ENCODE measurements at places on chromosomes 6 and 20.

- no peak for DNase-seq
Measured at GRCh38 chr6:77446249-77446648, 17.0 kb downstream of the HTR1B start.

- no peak for DNase-seq
Measured at GRCh38 chr20:42399802-42400201, 781.6 kb upstream of the CHD6 start.

DNA sequence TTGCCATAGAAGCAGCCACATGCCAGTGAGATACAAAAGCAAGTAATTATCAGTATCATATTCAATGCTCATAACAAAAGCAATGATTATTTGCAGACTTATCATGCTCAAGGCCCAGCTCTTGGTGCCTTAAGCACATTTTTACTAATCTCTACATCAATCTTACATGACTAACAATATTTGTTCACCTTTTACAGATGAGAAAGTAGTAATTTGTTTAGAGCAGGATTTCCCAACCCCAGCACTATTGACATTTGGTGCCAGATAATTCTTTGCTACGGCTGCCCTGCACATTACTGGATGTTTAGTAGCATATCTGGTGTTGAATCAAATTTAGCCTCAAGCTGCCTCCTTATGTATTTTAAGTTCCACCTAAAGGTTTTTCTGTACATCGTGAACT is 19.0 kb upstream of the DOK5 start:
- no peak for DNase-seq

DNA sequence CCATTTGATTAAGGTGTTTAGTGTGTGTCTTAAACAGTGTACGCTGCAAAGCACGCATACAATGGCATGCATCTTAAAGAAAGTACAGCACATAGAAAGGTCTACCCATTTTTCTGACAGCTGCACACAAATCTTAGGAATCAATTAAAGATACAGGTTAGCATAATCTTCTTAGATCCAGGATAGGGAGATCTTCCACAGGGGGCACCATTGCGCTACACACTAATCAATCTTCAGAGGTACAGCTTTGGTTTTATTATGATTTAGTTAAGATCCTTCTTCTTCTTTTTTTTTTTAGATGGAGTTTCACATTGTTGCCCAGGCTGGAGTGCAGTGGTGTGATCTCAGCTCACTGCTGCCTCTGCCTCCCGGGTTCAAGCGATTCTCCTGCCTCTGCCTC is 63.7 kb upstream of the BEND3 start:
- DNase-seq = no peak

DNA sequence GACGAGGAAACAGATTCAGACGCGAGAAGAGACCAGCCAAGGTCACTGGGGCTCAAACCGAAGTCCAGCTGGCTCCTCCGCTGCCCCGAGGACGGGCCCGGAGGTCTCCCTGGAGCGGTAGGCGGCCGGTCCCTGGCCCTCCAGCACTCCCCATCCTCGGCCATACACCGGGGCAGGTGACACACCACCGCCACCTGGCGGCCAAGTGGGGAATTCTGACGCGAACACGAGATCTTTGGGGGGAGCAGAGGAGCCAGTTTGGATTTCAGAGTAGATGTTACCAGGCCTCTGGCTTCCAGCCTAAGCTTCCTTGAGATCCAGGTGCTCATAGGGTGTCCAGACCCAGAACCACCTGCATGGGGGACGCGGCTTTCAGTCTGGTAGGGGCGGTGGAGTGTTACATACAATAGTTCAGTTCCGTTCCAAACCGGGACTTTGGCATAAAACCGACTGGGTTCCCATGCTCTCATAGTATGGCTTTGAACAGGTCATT is 16.1 kb downstream of the BPIFB1 start:
- peak; percentile 40 for DNase-seq

GRCh38 chr6:143619824-143620401 is 57.9 kb upstream of the PHACTR2 start:
- no peak for DNase-seq

- no peak for DNase-seq
Measured at GRCh38 chr6:20835315-20836010, 301.2 kb downstream of the CDKAL1 start.

- DNase-seq = no peak
Measured at GRCh38 chr6:148413321-148414091, 70.9 kb downstream of the SASH1 start.

DNA sequence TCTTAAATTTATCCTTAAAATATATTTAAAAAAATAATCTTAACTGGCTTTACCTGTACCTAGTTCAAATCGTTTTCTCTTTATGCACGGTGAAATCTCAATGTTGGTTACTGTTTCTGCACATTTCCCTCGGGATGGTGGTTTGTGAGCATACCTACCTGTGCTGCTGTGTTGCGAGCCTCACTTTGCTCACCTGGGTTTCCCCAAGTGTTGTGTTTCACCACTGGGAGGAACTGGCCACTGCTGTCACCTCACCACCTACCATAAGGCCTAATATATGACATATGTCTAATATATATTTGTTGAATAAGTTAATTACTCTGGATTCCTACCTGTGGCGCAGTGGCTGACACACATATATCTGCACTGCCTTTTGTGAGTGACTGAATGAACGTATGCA is 493.5 kb upstream of the FLRT3 start:
- no peak for DNase-seq

DNA sequence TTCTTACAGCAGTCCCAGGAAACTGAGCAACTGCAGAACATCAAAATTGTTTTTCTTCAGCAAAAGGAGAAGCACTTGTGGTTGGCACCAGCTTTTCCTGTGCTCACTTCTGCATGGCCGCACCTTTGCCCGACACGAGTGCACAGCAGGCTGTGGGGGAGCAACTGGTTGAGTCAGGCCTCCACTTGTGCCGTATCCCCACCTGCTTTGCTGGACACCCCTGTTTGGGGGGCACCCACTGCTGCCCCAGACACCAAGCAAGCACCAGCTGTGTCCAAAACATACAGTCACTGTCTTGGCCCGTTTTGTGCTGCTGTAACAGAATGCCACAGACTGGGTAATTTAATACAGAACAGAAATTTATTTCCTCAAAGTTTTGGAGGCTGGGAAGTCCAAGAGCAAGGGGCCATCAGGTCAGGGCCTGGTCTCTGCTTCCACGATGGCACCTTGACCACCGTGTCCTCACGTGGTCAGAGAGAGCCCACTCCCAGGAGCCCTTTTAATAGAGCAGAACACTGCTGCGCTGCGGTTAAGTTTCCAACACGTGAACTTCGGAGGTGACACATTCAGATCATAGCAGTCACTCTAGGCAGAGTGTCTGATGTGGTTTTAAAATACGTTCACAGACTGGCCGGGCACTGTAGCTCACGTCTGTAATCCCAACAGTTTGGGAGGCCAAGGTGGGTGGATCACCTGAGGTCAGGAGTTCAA is 8.7 kb upstream of the GMEB2 start:
- peak; percentile 50 for DNase-seq

DNA sequence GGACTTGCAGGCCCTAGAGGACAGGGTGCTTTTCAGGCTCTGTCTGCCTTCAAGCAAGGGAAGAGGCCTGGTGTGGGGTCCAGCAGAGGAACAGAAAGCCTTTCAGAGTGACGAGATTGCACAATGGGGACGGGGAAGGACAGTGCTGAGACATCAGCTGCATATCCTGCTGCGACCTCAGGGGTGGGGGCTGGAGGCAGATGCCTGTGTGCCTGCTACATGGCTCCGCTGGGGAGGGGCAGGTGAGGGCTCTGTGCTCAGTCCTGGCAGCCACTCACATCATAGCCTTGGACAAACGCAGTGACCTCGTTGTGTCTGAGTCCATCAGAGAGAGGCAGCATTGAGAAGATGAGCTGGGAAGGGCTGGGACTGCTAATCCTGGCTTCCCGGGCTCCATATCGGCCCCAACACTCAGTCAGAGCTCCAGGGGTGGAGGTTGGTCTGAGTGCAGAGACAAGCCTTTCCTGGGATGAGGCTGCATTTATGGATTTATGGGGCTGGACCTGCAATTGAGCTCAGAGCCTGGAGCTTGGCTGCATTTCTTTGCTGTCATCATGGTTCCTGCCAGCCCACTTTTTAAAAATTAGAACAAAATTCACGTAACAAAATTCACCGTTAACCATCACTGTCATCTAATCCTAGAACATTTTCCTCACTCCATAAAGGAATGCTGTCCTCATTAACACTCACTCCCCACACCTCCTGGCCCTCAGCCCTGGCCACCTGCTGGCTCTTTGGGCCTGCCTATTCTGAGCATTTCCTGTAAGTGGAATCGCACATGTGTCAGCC is 196.9 kb upstream of the SLC24A3 start:
- no peak for DNase-seq

GRCh38 chr6:150417899-150418826 is 49.4 kb downstream of the IYD start:
- no peak for DNase-seq

DNA sequence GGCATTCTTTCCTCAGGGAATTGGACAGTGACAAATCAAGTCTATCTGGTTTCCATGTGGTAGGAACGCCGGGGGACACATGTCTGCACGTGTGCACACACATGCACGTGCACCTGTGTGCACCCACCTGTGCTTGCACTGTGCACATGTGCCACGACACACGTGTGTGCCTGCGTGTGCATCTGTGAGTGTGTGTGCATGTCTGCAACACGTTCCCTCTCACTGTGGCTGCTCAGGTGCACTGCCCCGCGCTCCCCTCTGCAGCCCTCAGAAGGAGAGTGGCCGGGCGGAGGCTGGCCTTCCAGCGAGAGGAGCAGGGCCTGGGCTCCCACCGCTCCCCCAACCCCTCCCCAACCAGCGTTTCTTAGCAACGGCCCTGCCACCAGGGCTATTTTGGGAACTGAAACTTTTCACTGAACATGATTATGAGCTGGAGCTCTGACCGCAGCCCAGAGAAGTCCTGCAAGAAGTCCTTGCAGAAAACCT is 147.8 kb downstream of the PHACTR3 start:
- DNase-seq = no peak

- no peak for DNase-seq
Measured at GRCh38 chr6:127951172-127951917, 50.5 kb upstream of the THEMIS start.

GRCh38 chr6:68094070-68094469 is 541.0 kb upstream of the ADGRB3 start:
- no peak for DNase-seq

- DNase-seq = no peak
Measured at GRCh38 chr6:69976591-69977090, 110.3 kb downstream of the COL19A1 start.

GRCh38 chr6:27726619-27727023 is 185.6 kb downstream of the OR2B2 start:
- no peak for DNase-seq

- no peak for DNase-seq
Measured at GRCh38 chr6:71468841-71469700, 180.5 kb downstream of the OGFRL1 start.

DNA sequence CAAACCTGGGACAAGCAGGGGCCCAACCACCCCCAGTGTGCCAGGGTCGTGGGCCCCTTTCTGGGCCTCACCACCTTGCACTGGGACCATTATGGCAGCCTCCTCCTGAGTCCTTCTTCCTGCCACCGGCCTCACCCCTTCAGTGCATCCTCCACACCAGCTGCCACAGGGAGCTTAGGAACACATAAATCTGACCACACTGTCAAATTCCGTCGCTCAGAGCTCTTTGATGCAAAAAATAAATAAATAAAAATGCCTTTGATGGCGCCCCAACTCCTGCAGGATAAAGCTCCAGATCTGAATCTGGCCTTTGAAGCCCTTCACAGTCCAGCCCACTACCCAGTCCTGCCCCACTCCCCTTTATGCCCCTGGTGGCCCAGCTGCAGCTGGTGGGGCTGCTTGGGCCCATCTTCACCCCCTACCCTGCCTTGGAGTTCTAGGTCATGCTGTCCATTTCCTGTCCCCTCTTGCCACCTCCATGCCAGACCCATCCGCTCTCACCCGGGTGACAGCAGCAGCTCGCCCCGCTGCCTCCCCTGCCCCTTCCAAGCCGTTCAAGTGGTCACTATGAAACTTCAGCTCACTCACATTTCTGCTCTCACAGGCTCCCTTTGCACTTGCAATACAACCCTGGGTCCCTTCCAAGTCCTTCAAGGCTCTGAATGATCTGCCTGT is 16.0 kb downstream of the MYH7B start:
- DNase-seq = no peak

DNA sequence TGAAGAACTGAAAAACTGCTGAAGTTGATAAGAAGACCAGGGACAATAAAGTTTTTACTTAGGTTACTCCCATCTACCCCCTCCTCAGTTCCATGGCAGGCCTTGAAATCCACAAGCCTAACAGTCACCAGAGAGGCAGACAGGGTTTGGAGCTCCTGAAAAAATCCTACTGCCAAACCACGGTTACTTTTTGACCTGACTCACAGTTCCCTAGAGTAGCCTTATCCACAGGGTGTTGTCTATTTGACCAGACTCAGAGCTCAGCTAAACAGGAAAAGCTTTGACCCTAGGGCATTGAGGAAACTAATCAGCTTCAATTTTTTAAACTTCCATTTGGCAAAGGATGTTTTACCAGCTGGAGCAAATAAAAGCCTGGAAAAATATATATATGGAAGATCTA is 257.7 kb upstream of the NT5E start:
- no peak for DNase-seq

DNA sequence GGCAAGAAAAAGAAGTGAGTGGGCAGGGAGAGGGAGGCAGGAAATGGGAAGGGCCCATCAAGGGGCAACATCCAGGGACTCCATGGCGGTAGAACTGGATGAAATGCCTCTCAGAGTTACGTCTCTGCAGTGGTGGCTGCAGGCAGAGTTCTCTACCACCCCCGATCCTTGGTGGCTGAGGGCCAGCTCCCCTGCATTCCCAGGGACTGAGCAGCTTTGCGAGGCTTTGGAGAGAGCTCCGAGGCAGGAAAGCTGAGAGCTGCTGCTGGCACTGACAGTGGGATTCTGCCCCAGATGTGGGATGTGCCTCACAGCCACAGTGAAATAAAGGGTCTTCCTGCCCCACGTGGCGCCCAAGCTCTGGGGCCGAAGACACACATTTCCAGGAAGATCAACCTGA is 236.6 kb downstream of the SLC24A3 start:
- no peak for DNase-seq

DNA sequence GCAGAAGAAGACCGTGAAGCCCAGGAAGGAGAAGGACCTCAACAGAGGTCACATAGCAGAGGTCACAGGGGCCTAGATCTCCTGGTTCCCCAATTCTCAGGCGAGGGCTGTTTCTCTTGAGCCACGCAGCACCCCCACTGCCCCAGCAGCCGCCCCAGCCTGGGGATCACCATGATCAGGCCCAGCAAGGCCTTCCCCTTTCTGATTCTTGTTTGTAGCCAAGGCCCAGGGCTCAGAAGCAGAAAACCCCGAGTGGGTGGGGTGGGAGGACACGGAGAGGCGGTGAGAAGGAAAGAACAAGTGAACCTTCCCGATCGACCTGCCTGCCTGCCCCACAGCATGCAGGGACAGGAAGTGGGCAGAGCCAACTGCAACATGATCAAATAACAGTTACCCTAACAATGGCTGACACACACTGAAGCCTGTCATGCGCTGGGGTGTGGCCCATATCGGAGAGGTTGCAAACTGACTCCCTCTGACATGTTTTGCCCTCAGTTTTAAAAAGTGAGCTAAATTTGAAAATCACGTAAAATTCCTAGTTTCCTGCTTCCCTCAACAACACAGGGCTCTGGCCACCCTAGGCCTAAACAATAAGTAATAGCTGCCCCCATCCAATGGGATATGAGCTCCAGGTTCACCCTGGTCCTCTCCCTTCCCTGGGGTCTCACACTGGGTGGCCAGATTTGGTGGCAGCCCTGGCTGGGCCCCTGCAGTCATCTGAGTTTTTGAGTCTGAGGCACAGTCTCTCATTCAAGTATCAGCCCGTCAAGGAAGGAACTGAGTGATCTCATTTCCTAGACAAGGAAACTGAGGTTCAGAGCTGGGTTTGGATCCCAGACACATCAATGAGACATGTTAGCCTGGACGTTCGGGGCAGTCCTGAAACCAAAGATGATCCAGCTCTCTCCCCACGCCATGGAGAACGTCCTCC is 6.5 kb downstream of the PEDS1 start:
- peak; percentile 59 for DNase-seq
